ENCODE measurements at places on chromosomes 3 and 15.

GRCh38 chr3:196186651-196187573, 24.3 kb downstream of the ZDHHC19 start:
- DNase-seq: no peak

- no peak for DNase-seq
Measured at GRCh38 chr15:67685008-67685599, 140.2 kb upstream of the SKOR1 start.

DNA sequence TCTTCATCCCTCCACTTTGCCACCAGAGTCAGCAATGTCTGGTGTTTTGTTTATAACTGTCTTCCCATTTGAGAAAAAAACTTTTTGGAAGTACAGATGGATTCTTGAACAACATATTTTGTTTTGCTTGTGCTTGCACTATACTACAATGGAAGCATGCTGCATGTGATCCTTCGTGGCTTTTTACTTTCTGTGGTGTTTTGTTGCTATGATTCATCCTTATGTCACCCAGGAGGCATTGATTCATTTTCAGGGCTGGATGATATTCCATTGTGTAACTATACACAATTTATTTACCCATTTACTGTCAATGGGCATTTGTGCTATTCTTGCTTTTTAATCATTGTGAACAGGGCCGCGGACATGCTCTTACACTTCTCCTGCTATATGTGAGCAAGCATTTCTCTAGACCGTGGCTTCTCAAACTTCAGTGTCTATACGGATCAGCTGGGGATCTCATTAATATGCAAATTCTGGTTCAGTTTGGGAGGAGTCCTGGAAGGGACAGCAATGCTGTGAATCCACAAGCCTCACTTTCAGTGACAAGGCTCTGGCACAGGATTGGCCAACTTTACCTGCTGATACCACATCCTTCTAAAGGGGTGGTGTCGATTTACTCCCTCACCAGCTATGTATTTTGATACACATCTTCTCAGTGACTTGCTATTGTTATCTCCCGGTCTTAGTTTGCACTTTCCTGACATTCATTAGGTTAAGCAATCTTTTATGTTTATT, 65.9 kb downstream of the POLR2M start:
- no peak for DNase-seq

- DNase-seq: no peak
Measured at GRCh38 chr3:50573566-50574443, 4.5 kb downstream of the HEMK1 start.

DNA sequence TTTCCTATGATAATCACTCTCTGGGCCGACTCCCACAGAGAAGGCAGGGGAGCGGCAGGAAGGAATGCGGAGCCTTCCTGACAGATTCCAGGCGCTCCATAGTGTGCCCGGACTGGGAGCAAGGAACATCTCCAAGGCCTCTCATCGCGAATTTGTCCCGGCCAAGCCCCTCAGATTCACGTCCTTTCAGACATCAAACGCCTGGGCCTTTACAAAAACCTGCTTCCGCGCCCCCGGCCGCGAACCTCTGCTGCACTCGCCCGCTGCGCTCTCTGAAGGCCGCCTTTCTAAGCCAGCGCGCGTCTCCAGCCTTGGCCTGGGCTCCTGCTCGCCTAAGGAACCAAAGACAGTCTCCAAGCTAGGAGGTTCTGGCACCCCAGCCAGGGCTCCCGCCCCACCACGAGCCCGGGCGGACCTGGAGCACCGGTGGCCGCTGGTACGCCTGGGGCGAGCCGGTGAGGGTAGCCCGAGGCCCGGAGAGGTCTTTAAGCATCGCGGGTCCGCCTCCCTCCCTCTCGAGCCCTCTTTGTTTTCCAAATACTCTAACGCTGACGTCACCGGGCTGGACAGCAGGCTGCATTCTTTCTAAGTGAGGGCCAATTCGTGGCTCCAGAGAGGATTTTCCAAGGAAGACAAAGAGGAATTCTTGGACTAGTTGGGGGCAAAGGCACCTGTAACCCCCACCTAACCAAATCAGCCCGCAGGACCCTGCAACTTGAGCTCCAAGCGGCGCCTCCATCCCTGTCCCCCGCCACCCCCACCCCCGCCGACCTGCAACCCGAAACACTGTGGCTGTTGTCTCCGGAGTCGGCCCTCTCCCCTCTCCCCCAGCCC, 759 bp downstream of the AMOTL2 start:
- DNase-seq: no peak

GRCh38 chr3:69994919-69995318, 4.6 kb upstream of the SAMMSON start:
- DNase-seq: no peak

- no peak for DNase-seq
Measured at GRCh38 chr3:20101041-20101440, 60.8 kb downstream of the KAT2B start.

DNA sequence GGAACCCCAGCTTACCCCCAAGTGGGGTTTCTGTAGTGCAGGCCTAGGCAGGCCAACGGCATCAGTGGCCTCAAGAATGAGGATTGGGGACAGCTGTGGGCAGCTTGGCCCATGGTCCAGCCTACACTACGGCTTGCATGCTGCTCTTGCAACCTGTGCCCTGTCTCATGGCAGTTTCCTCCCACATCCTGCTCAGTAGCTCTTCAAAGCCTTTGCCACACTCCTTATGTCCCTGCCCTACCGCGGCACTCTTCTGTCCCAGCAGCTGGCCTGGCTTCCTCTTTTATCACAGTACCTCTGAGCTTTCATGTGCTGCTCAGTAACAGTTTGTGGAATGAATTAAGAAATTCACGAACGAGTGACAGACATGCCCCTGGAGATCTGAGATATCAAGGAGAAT, 431.0 kb downstream of the EPHB1 start:
- no peak for DNase-seq

- DNase-seq: no peak
Measured at GRCh38 chr3:174538151-174538550, 321.0 kb upstream of the NAALADL2 start.

Measured in activated naive CD4-positive, alpha-beta T cell (primary cell).